ENCODE measurements at places on chromosomes 7 and 10.
A peak's percentile ranks its signal among the peaks of the same experiment; 100 is the strongest.

DNA sequence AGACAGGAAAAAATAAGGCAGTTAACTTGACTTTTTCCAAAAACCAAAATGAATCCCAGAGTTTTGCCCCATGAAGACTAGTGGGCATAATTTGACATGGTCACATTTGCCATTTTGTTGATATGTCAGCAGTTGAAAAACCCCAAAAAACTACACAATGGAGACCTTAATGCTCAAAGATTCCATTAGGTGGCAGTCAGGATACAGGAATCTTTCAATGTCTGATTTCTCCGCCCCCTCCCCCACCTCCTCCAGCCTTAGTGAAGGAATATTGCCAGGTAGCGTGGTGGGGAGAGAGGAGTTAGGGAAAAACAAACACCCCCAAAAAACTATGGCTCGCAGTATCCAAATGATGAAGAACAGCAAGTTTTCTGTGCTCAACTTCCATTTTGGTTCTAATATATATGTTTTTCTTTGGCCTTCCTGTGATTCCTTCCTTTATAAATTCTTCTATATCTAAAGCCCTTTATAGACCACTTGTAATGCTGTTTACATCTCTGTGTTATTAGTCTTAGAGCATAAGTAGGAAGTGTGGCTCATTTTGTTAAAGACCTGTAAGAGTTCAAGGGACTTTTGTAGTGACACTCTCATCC, 6.7 kb upstream of the SMNDC1 start:
- peak; percentile 63 for DNase-seq

- no peak for DNase-seq
Observed at GRCh38 chr7:101102026-101102425, 16.7 kb downstream of the TRIM56 start.

DNA sequence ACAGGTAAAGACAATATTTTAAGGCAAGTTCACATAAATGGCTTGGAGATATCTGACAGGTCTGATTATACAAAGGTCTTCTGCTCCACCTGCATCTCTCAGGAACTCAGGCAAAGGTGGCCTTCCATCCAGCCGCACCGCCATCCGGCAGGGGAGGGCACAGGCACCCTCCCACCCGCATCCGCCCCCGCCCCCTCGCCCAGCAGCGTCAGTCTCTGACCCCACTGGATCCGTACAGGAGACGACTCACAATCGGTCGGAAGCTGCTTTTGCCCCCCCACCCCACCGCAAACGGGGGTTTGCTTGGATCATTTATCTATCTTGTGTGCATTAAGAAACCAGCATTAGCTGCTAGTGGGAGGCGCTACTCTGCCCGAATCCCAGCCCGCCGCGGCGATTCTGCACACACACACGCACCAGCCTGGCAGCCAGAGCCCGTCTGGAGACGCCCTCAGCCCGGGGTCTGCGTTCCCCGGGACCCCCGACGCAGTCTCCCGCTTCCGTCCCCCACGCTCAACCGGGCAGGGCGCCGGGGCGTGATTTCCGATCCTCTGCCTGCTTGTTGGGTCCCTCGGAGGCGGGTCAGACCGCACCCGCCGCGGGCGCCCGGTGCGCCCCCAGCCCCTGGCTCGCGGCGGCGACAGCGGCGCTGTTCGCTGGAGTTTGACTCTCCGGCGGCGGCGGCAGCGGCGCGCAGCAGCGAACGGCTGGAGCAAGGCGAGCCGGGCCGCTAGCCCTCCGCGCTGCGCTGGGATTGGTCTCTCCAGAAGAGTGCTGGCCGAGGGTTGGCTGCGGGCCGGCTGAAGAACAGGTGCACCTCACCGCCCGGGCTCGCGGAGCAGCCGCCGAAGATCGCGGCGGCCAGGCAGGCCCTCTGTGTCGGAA, 820 bp upstream of the NRG3 start:
- DNase-seq, result peak; percentile 11

DNA sequence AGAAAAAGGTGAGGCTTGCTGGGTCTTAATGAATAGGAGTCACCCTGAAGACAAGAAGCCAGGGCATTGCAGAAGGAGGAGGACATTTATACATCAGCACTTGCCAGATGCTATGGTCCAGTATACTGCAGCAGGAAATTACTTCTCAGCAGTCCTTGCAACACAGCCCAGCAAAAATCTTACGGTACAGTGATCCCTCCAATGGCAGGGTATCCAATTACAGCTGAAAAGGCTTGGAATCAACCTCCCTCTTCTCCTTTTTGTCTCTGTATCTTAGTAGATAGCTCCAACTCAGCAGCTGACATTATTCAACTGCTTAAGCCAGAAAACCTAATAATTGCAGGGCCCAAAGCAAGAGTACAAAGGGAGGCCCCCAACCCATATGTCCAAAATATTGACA, 128.3 kb upstream of the COBL start:
- DNase-seq, result no peak

- DNase-seq, result no peak
Observed at GRCh38 chr7:128910569-128910945, at the start of gene KCP. Gene KCP, minus strand, starts transcription at chr7:128910709. Its CDS starts 33 bp downstream, at chr7:128910676.

GRCh38 chr10:48495282-48496045, 109.4 kb downstream of the ARHGAP22 start:
- no peak for DNase-seq

DNA sequence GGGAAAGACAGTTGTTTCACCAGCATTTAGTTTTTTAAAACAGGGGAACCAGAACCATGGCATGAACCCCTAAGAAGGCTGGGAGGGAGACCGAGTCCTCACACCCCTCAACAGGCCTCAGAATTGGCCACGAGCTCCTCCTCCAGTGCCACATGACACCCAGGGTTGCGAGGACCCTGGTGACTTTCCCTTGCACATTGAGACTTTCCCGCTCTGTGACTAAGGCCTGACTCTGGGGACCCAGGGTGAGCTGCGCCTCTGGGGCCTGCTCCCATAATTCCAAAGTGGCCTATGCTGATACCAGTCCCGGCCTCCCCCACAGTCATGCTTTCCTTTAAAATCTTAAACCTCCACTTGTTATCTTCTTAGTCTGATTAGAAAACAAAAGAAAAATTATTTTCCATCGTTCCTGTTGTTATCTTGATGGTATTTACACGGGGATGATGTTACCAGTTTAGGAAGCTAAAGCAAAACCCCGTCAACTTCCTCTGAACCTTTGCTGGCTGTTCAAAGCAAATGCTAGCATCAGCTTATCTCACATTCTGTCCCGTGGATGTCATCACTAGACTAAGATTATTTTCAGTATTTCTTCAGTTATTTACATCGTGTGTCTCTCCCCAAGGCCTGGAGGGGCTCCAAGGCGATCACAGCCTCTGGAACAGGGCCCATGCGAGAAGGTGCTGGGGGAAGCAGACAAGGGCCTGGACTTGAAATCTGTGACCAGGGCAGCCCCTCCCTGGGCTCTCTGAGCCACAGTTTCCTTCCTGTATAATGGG, 42.1 kb downstream of the FAM53B start:
- peak; percentile 94 for DNase-seq

DNA sequence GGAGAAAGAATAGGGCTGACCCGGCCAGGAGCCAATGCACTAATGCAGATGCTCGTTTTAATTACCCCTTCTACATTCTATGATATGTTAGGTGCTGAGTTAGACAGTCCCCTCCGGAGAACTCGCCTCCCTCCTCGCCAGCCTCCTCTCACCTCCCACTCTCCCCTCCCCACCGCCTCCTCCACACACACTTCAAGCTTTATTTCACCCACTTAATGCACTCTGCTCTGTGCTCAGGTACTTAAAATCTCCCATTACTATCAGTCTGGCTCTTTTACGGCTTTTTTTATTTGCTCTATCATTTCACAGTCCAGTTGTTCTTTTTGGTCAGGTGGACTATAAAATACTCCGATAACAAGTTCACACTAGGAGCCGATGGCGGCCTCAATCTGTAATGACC, 231.6 kb downstream of the TEX36 start:
- no peak for DNase-seq

DNA sequence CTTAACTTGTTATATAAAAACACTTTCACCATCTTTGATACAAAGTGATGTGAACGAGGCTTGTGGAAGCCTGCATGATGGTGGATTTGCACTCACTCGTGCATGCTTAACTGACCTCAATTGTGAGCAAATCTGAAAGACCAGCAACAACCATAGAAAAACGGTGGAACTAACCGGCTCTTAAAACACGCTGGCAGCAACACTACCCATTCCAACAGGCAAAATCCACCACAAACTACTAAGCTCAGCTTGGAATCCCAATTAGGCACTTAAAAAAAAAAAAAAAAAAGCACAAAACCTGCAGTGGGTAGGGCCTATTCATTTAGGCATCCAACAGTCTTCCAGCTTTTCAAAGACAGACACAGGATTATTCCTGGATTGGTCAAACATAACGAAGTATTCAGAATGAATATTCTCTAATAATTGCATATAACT, 1.8 kb downstream of the GDI2 start:
- peak; percentile 67 for DNase-seq

DNA sequence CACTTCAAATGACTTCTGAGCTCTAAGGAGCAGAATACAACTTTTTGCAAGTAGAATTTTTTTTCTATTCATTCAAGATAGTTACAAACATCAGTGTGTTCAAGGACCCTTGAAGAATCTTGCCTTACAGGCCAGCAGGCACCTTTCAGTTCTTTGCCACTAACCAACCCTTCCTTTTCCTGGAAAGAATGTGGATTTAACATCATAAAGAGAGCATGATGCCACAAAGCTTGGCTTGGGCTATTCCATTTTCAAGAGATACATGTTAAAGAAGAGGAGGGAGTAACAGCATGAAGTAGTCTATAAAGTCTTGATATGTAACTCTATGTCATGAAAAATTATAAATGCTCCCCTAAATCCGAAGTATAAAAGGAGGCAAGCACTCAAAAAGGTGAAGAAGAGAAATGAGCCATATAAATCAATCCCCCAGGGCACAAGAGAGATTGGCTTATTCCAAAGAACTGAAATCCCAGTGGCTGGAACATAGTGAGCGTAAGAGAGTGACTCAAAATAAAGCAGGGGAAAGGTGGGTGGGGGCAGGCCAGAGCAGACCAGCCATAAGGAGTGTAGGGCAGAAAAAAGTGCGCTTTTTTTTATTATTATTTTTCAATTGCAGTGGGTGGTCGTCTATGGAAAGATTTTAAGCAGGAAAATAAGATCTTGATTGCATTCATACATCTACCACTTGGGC, 1025.6 kb upstream of the C7orf33 start:
- DNase-seq, result no peak

DNA sequence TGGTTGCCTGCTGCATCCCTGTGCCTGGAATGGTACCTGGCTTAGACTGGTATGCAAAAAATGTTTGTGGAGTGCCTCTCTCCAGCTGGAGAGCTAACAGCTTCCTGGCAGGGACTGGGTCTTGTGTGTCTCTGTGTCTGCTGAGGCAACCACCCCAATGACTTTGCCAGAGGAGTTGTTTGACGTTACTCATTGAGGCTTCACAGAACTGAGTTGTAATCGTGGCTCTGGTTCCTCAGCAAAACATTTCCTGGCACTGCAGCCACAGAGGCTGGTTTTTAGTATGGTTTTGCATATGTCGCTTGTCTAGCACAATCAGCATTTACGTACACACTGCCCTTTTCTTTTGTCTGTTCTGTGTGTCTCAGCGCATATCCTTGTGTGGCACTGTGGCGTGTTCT, 7.5 kb downstream of the ZNF282 start:
- peak; percentile 77 for DNase-seq

GRCh38 chr7:131268906-131269305, 58.8 kb upstream of the MKLN1 start:
- no peak for DNase-seq

DNA sequence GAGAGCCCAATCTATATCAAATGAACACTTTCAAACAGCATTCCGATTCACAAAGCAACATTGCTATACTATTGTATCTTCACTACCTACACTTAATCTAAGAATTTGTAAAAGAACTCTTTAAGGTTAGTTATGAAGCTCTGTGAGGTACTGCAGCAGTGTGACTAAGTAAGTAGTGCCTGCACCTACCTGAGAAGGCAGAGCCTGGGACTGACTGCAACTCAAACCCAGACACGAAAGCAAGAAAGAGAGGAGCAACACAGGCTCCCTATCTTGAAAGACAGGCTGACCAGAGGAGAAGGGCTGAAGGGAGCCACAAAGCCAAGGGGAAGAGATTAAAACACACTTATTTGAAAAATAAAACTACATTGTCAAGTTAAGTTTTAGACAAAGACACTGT, 160.1 kb downstream of the GLI3 start:
- DNase-seq, result no peak

- no peak for DNase-seq
Observed at GRCh38 chr10:43307306-43307705, 40.4 kb upstream of the RASGEF1A start.

- DNase-seq, result no peak
Observed at GRCh38 chr7:22882106-22882505, 59.5 kb upstream of the TOMM7 start.
